ENCODE measurements at places on chromosomes 3 and 15.

DNA sequence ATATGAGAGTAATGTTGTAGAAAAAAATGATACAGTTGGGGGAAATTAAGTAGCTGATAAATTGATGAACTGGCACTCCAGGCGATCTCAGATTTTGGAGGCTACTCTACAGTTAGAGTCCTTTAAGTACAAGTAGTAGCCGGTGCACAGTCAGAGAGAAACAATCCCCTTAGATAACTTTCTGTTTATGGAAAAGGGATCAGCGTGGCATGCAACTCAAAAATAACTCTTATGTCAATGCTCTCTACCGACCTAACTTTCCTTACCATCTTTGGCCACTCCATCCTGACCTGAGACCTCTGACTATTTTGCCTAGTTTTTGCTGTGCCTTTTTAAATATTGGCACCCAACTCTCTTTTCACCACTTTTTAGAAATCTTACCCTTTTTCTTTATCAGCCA is 299.6 kb downstream of the UNC13C start:
- no peak for DNase-seq

DNA sequence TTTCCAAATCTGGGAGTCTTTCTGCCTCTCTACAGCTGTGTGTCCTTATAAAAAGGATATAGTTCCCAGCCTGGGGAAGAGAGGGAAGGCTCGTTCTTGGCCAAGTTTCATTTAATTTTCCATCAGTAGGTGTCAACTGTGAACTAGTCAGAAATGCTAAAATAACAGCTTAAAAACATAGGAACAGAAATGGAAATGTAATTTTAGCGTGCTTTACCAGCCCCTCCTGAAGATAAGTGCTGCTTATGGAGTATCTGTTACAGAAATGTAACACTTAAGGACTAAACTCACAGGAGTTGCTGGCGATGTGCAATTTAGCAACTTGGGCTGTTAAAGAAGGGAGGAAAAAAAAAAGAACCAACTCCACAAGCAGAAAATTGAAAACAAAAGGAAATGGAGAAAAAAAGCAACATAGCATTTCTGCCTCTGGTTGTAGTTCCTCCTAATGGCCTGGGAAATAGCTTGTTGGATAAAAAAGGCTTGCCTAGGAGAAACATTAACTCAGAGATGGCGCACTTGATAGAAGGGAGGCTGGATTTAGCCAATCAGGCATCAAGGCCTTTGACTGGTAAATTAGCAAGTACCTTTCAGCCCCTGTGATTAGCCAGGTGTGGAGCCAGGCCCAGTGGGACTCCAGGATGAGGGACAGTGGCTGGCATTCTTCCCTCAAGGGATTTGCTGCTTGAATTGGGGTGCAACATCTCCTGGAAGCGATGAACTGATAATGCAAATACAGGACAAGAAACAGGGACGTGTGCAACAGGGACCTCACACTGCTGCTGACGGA is 84.3 kb downstream of the RPLP1 start:
- peak; percentile 22 for DNase-seq

DNA sequence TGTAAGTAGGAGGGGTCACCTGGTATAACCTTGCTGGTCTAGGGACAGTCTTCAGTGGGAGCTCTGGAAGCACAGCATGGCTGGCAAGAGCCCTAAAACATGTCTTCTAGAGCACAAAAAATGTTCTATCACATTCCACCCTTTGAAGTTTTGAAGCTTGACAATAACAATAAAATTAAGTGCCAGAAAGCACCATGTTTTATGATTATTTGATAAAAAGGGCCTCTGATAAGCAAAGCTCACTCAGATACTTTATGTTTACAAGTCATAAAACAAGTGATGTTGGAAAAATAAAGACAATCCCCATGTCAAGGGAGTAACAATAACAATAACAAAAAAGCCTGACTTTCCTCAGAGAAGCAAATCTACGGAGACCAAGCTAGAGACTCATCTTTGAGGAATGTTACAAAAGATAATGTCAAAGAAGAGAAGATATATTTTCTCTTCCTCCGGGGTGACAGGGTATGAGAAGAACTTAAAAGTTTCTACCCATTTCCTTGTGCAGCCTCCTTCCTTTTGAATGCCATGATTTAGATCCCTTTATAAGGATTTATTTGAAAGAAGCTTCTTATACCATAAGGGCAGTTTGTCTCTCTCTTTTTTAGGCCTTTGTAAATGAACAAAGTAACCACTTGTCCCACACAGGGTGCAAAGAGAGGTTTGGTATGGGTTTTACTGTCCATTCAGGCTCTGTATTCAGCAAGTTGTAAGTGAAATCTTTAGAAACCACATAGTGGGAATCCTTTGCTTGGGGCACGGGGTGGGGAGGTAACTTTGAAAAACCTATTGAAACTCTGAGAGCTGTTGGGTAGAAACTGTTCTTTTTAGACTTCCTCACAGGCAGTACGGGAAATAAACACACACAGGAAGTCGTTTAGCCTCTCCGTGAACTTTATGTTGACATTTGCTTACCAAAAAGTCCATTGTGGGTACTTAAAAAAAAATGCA is 109.6 kb upstream of the RBMS3 start:
- DNase-seq: no peak

GRCh38 chr3:194364314-194364651 is 5.3 kb downstream of the LRRC15 start:
- no peak for DNase-seq

DNA sequence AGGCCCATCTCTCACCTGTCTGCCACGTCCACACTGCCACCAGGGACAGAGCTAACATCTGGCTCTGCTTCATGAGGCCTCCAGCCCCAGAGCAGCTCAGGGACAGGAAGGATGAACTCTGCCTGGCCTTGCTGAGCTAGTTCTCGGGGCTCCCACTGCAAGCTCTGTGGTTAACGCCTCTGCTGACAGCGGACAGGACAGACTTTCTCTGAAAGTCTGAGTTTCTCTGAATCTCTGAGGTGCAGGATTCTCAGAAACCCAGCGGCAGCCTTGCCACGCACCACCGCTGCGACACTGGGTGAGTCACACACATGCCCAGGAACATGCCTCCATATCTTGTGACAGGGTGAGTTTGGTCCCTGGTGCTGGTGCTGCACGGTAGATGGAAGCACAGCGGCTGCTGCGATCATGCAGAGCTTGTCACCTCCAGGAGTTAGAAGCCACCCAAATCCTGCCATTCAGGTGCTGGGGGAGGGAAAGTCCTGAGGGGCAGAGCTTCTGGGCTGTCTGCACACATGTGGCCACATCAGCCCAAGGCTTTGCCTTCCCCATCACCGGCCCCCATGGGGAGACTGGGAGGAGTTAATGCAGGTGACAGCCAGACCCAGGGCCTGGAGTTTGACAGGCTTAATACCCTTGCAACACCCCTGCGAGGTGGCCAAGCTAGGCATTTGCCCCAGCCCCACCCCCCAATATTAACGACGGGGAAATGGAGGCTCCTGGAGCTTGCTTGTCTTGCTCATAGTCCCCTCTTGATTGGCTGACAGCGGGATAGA is 267.0 kb downstream of the PLCL2 start:
- DNase-seq: no peak

- DNase-seq: no peak
These were observed 37.1 kb downstream of the MRPL46 start for GRCh38 chr15:88430051-88430450.

DNA sequence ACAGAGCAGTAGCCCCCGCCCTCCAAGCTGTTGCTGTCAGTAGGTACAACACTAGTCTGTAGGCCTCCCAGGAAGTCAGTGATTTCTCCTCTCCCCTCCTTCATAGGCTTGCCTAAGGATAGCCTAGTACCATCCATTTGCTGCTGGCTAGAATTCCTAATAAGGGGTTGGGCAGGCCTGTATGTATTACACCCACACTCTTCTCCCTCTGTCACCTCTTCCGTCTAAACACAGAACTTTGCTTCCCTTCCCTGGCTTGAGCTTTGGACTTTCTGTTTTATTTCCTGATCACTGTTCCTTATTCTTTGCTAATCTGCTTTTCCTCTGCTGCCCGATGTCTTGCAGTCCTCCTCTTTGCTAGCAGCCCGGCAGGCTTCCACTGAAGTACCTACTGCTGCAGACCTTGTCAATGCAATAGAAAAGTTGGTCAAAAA is 93.4 kb upstream of the UMPS start:
- no peak for DNase-seq

- no peak for DNase-seq
These were observed 35.2 kb downstream of the GRK7 start for GRCh38 chr3:141798448-141798845.

DNA sequence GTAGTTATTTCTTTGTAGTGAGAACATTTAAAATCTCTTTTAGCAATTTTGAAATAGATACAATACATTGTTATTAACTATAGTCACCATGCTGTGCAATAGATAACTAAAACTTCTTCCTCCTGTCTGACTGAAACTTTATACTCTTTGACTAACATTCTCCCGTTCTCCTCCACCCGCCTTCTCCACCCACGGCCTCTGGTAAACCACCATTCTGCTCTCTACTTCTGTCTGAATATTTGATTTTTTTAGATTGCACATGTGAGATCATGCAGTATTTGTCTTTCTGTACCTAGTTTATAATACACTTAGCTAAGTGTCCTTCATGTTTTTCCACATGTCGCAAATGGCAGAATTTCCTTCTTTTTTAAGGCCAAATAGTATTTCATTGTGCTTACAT is 72.8 kb upstream of the RBM5 start:
- DNase-seq: no peak

DNA sequence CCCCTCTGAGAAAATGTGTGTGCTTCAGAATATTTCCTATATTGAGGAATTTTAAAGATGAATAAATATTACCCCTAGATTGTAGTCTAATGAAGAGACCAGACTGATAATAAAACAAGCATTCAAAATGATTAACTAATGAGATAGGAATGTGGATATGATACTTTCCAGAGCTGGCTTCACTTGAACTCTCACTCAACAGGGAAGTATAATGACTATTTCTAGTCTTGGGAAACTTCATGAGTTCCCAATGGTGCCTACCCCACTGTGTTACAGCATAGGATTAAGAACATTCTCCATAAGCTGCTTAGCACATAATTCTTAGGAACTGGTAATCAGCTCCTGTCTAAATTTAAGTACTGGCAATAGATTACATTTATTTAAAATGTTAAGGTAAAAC is 261.5 kb upstream of the ZNF385D start:
- no peak for DNase-seq

- no peak for DNase-seq
These were observed 48.4 kb downstream of the WNT7A start for GRCh38 chr3:13831386-13831996.

DNA sequence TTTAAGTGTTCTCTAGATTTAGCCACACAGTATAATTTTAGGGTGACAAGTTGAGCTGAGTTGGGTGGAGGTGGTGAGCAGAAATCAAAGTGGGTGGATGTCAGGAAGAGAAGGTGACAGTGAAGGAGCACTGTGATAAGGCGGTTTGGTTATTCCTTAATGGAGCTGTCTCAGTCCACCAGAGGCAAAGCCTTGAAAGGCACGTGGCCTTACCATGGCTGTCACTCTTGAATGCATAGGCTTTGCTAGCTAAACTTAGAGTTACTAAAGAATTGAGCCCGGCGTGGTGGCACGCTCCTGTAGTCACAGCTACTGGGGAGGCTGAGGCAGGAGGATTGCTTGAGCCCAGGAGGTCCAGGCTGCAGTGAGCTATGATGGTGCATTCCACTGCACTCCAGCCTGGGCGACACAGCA is 560 bp upstream of the TTLL13 start:
- DNase-seq: no peak

GRCh38 chr3:171790898-171791691 is 19.2 kb downstream of the PLD1 start:
- DNase-seq: no peak

DNA sequence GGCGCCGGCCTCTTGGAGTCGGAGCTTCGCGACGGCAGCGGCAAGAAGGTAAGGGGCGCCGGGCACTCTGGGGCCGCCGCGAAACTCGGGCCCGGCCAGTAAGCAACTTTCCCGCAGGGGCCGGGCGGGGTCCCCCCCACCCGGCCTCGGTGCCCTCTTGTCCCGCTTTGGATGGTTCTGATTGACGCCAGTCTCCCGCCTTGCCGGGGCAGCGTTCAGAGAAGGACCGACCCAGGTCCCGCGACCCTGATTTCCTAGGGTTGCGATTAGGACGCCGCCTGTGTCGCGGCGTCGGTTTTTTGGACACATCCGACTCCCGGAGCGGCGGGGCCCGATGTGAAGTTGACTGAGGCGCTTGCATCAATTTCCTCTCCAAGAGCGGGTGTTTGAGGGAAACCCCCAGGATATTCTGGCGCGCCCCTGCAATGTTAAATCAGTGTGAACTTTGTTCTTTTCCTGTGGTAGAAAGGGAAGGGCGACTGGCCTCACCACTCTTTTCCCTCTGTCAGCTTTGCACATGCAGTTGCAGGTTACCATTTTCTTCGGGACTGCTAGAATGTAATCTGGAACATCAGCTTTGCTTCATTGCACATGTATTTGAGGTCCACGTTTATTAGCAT is 755 bp downstream of the PDE8A start:
- no peak for DNase-seq

DNA sequence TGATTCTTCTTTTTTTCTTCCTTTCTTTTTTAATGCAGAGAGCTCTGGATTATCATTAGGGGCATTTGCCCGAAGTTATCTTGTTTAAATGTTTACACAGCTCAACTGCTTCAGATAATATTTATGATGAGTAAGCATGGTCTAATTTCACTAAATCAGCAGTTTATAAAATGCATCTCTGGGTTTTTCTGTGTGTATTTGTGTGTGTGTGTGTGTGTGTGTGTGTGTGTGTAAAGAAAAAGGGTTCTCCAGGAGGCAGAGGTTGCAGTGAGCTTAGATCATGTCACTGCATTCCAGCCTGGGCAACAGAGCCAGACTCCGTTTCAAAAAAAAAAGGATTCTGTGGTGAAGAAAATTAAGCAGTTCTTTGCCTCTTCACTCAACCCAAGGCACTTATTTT is 25.9 kb upstream of the TNFSF10 start:
- no peak for DNase-seq

DNA sequence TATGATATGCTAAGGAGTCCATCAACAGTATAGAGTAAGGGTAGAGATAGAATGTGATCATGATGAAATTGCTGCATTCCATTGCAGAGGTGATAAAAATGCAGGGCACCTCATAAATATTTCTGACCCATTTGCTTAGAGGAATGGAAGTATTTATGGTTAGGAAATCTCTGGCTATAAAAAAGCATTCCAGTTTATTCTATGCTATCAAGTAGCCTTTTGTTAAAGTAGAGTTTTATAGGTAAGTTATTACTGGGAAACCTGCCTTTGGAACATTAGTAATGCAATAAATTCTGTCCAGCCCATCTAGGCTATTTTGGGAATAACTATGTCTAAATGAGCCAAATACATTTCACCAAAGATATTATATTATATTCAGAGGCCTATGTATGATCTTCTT is 19.8 kb upstream of the STRIT1 start:
- no peak for DNase-seq

DNA sequence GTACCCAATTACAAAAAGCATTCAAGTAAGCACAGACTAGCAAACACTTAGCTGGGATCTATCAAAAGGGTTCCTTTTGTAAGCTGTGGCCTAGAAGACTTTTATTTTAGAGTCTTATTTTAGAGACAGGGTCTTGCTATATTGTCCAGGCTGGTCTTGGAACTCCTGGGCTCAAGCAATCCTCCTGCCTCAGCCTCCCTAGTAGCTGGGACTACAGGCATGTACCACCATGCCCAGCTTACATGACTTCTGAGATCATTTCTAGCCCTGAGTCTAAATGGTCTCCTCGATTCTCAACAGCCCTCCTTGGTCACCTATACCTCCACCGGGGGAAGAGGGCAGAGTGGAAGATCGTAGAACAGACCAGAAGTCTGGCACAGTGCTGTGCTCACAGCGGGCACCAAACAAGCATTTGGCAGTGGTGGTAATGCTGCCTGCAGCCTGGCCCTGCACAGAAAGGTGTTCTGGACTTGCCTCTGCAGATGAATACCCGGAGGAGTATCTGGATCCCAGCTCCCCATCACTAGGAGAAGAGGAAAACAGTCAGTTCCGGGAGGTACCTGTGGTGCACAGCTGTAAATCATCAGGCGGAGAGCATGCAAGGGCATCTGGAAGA is 2.4 kb downstream of the FAM219B start:
- DNase-seq: no peak
